IMR-90 (cell line): ENCODE measurements at places on chromosomes 16 and 17. TPM values are rescaled to one million over a fixed set of nuclear protein-coding genes. Genes with fewer than 3 reads are reported as not detected.

Gene DRC3
- total RNA-seq = 0.28 and 0.72 TPM in 2 replicates

Gene UMOD
- total RNA-seq = not detected in 2 replicates

Gene RMI2
- 3.2 and 5.8 TPM in 2 replicates for total RNA-seq

Gene SLC46A1
- 2.7 and 2.8 TPM in 2 replicates for total RNA-seq

Gene MT4
- not detected in 2 replicates for total RNA-seq

Gene TNFRSF17
- total RNA-seq = not detected in 2 replicates

Gene GRB2
- total RNA-seq = 45.0 and 49.3 TPM in 2 replicates

Gene TEKT5
- total RNA-seq = not detected in 2 replicates

Gene FOXF1
- 2.7 and 4.2 TPM in 2 replicates for total RNA-seq

Gene ATP1B2
- total RNA-seq = not detected in 2 replicates
